ENCODE measurements at places on chromosomes 2 and 18.

DNA sequence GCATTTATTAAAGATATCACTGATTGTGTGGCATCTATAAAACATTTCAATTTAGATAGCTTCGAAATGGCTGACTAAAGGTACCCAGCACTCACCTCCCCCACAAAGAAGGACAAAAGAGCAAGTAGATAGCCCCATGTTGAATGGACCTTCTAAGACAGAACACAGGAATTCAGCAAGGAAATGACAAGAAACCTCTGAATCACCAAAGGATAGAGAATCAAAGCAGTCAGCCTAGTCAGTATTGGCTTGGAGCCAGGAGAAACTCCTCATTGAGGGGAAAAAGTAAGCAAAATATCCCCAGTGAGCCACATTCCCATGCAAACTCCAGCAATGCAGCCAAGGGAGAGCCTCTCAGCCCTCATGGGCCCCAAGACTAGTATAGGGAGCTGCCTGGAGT lies 113.7 kb downstream of the BARD1 start:
- DNase-seq, result no peak

- no peak for DNase-seq
Measured at GRCh38 chr18:36850527-36851201, 21.7 kb downstream of the KIAA1328 start.

DNA sequence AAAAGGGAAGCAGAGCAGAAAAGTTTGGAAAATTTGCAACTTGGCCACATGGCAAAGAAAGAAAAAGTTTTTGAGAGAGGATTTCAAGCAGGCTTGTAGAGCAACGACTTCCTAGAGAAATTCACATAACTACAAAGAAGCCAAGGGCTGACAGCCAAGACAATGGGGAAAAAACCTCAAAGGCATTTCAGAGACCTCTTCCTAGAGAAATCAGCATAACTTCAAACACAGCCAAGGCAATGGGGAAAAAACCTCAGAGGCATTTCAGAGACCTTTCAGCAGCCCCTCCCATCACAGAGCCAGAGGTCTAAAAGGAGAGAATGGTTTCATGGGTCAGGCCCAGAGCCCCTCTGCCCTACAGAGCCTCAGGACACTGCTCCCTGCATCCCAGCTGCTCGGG lies 7.2 kb downstream of the ADI1 start:
- DNase-seq, result no peak

- DNase-seq, result no peak
Measured at GRCh38 chr2:218125626-218126080, at the start of gene CXCR2. Gene CXCR2 (plus strand): TSS chr2:218126028. CDS start chr2:218134802, 8,774 bp downstream.

GRCh38 chr2:120543899-120544298 lies 191.8 kb upstream of the GLI2 start:
- DNase-seq, result no peak

GRCh38 chr2:240435948-240436682 lies 652 bp downstream of the GPC1 start:
- DNase-seq, result no peak

DNA sequence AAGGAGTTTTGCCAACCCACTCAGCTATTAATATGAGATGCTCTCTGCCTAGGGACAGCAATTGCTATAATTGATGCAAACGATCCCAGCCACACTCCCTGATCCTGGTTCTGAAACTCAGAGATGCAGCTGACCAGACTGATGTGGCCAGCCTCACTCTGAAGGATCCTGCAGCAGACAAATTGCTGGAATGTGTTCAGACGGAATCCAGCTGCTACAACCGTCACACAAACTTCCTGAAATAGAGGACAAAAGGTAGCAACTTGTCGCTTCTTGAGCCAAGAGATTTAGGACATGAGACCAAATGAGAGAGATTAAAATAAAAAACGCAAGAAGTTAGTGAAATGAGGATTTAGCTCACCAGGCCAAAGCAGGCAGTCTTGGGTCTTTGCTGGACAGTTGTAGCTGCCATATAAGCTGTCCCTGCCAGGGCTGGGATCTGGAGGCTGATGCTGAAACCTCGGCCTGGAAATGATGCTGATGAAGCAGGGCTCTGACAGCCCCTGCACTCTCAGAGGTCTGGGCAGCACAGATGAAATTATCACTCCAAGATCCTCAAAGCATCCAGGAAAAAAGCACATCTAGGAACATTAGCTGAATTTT lies 8.3 kb upstream of the YWHAQ start:
- DNase-seq, result no peak

DNA sequence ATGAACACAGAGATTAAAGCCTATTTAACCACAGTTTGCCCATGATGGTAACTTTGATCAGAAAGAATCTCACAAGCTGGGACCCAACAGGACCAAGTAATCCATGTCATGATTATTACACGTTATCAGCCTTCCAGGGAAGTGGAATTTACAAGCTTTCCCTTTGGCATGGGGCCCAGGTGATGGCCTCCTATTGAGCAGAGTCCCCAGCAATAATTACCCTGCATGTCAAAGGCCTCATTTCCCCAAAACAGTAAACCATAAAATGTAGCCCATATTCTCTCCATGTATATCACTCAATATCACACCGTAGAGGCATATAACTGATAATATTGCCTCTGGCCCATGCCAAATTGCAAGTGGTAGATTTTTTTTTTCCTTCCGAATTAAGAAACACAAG lies 38.9 kb downstream of the PRKRA start:
- DNase-seq, result no peak

DNA sequence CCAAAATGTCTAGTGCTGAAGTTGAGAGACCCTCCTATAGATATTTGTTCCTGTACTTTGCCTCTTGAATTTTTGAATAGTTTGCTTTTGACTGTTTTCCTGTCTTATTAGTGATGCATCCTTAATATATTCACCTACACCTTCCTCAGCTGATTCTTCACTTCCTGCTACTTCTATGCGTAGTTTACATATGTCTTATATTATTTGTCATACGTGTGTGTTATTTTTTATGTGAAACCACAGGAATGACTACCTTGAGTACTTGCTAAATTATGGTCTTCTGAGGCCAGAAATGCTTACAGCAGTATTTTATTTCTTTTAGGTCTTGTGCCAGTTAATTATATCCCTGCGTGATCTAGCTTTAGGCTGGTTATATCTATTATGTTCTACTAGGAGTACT lies 9.9 kb downstream of the UBE2E3 start:
- no peak for DNase-seq

DNA sequence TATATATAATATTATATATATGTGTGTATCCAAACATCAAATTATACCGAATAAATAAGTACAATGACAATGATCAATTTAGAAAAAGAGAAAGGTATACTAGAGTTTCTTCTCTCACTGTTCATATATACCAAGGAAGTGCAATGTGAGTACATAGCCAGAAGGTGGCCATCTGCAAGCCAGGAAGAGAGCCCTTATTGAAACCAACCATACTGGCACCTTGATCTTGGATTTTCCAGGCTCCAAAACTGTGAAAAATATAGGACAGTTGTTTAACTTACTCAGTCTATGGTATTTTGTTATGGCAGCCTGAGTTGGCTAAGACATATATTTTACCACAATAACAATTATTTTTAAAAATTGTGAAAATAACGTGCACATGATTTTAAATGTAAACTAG lies 1490.2 kb upstream of the SLC39A10 start:
- peak; percentile 11 for DNase-seq

- DNase-seq, result no peak
Measured at GRCh38 chr2:234548695-234549420, 52.0 kb upstream of the ARL4C start.

GRCh38 chr2:174020926-174021662 lies 55.9 kb upstream of the SP3 start:
- DNase-seq, result no peak

DNA sequence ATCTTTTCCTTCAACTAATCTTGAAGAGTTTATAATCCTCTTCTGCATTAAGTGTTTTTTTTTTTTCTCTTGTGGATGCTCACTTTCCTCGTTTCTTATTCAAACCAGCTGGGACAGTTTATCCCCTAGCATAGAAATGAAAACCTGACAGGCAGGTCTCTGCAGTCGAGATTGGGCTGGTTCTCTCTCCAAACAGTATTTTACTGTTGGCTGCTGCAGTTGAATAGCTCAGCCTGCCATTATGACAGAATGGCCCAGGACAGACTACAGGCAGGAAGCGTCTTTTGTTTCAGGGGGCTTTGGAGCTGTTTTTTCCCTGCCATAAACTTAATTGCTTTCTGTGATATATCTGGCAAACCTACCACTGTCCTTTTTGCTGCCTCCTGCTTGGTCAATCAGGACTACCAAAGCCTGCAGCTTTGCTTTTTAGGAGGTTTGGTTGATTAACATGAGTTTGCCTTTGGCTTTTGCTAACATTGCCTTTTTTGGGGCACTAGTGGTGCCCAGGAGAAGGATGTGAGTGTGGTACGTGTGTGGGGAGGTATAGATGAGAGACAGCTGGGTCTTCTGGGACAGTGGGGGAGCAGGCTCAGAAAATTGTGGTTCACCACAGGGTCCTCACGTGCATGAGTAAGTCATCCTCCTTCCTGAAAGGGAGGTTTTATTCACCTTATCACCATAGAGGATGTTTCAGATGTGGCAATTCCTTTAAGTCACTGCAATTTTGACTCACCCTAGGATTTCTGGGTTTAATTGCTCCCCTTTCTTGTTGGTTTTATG lies 128.7 kb downstream of the LYPD6B start:
- peak; percentile 80 for DNase-seq

GRCh38 chr2:180656455-180656847 lies 324.0 kb upstream of the UBE2E3 start:
- DNase-seq, result no peak

DNA sequence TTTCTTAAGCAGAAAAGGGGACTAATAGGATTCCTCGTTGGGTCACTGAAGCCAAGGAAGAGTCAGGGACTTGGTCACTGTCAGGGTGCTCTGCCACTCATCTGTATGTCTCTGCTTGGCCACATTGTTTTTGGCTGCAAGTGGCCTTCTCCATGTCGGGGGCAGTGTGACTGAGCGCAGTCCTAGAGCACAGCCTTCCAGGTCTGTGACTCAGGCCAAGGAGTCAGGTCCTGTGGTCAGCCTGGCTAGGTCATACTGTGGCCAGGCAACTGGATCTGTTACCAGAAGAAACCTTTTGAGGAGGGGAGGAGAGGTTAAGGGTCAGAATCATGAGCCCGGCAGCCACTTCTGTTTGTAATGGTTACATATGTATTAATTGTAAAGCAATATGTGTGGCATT lies 61.3 kb downstream of the GALNT1 start:
- no peak for DNase-seq

DNA sequence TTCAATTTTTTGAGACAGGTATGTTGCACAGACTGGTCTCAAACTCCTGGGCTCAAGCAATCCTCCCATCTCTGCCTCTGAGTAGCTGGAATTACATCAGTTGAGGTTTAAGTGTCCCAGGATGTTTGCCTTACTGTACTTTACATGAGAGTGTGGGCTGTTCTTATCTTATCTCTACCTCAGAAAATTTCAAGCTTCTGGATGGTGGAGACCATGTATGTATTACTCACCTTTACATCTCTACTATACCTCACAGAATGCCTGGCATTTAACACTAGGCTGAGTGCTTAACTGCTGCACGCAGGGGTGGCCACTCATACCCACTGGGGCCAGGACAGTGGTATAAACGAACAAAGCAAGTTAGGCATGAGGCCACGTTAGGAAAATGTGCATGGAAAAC lies 272.0 kb upstream of the RAB12 start:
- no peak for DNase-seq

DNA sequence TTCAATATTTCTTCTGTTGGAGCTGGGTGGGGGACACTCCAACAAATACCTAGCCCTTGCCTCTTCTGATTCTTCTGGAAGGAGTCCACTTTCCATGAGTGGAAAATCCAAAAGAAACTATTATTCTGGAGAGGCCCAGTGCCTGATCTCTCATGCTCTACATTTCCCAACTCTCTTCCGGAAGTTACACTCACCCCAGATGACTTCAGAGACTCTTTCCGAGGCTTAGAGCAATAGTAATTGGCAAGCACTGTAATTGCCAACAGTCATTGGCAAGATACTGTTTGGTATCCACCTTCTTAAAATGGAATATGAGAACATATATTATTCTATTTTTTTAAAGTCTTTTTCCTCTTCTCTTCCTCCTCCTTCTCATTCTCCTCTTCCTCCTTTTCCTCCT lies 60.5 kb upstream of the CYRIA start:
- no peak for DNase-seq

DNA sequence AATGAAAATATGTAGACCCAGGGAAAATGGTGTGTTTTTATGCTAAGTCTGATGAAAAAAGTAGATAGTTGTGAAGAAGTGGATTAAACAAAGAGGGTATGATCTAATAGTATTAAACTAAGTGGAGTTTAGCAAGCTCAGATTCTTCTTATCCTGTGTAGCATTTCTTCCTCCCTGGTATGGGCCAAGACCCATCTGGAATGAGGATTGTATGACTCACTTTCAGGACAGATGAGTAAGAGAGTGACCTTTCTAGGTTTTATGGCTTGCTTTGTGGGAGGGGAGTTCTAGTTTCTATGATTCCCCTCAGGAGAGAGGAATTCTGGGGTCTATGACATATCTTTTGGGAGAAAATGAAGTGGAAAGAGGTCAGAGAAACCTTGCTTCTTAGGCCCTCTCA lies 550.1 kb downstream of the SPAG16 start:
- DNase-seq, result no peak

DNA sequence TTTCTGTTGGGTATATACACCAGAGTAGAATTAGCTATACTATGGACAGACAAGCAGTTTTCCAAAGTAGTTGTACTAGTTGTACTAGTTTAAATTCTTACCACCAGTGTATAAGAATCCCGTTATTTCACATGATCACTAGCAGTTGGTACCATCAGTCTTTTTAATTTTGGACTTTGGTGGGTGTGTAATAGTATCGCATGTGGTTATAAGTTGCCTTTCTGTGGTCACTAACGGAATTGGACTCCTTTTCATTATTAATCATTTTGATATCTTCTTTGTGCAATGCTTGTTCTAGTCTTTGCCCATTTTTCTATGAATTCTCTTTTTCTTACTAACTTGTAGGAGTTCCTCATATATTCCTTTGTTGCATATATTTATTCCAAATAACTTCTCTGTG lies 89.8 kb downstream of the ASXL2 start:
- DNase-seq, result no peak

GRCh38 chr2:202032846-202033316 lies 774 bp upstream of the FZD7 start:
- DNase-seq, result no peak

DNA sequence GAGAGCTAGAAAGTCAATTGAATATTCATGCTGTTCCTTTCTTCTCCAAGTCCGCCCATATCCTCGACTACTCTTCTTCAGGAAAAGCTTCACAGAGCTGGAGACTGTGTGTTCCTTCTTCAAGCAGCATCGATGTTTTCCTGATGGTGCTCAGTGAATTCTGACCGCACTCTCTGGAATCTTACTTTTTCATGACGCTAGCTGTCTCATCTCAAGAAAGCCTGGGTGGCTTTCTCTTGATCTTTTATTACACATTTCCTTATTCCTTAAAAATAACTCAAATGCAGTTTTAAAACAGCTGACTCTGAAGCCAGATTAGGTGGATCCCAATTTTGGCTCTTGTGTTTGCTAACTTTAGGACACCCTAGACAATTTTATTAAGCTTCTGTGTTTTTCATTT lies 1245.1 kb upstream of the LRRTM1 start:
- DNase-seq, result no peak

DNA sequence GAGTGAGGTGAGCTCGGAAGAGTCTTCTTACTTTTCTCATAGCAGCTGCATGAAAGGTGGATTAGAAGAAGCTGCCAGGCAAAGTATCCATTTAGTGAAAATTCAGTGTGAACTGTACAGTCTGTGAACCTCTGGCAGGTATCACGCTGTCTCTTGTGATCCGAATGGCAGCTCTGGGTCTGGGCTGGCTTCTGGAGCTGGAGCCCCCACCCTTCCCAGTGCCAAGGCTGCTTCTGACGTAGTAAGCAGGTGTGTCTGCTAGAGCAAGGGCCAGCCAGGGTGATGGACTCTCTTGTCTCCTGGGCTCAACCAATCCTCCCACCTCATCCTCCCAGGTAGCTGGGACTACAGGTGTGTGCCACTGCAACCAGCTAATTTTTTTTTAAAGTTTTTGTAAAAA lies 14.0 kb upstream of the NTSR2 start:
- DNase-seq, result no peak

Data from DND-41 (cell line).